ENCODE measurements at places on chromosomes 12 and 14.
A peak's percentile ranks its signal among the peaks of the same experiment; 100 is the strongest.

DNA sequence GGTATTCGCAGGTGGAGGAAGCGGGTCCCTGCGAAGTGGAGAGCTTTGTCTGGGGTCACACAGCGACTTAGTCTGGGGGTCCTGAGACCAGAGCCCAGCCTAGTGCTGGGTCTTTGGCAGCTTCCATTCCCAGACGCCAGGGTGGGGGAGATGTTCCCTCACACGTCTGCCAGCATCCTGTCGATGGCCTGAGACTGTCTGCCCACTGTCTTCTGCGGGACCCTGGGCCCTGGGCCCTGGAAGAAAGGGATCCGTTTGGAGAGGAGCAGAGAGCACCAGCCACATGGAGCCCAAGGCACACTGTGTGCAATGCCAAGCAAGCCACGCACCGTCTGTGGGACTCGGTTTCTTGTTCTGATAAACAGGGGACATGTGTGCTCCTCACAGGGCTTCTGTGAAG is 197.2 kb downstream of the KIF26A start:
- DNase-seq: no peak

- peak; percentile 19 for DNase-seq
Observed at GRCh38 chr14:43503508-43503907, 1003.6 kb downstream of the FSCB start.

GRCh38 chr12:48961331-48961730 is 4.0 kb upstream of the ARF3 start:
- DNase-seq: no peak

DNA sequence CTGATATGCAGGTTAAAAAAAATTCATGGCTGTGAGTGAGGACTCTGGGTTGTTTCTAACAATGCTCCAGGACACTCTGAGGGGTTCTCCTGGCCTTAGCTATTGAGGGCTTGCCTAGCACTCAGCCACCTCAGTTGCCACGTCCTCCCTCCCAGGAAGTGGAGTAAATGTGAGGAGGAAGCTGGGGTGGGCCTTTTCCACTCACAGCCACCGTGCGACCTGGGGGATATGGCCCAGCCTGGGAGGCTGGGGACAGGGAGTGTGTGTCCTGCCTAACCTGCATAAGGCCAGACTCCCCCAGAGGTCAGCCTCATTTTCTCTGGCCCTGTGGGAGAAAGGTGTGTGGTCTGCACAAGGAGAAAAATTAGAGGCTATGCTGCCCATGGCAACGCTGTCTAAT is 83.3 kb downstream of the CRACR2A start:
- no peak for DNase-seq

- DNase-seq: no peak
Observed at GRCh38 chr12:5969156-5969973, 24.3 kb upstream of the ANO2 start.

GRCh38 chr12:15584366-15585041 is 204.7 kb downstream of the EPS8 start:
- peak; percentile 73 for DNase-seq

DNA sequence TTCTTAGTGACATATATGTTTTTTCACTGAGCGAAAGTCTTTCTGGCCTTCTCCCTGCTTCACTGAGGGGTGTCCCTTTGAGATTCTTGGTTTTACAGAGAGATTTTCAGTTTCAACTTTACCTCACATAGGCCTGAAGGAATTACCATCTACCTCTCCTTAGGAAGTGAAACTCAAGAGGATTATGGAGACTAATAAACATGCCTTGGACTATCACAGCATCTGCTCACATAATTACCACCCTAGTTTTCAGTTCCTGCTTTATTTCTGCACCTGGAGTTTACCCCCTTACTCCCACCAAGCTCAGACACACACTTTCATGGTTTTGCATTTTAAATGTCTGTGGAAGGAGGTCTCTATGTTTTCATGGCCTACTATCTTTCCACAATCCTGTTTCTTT is 118.3 kb upstream of the SCAF11 start:
- no peak for DNase-seq

GRCh38 chr12:113462117-113462774 is 9.4 kb downstream of the LHX5 start:
- DNase-seq: peak; percentile 91

DNA sequence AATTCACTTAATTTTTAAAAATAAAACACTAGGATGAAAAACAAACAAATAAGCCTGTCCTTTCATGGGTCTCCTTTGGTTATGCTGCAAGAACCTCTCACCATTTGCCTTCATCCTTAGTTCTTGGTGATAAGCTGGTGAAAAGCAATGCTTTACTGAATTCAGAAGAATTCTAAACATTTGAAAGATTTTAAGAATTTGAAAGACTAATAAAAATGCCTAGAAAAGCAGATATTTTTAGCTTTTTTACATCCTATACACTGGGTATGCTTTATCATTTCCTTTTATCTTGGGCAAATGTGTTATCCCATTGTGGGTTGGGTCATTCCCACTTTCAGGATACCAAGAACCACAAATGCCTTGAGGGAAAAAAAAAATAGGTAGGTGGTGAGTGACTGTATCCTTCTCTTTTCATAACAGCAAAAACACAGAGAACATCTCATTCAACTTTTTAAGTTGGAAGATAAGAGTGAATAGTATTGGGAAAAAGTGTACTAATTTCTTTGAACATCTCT is 197.1 kb upstream of the ABCD2 start:
- DNase-seq: peak; percentile 5

DNA sequence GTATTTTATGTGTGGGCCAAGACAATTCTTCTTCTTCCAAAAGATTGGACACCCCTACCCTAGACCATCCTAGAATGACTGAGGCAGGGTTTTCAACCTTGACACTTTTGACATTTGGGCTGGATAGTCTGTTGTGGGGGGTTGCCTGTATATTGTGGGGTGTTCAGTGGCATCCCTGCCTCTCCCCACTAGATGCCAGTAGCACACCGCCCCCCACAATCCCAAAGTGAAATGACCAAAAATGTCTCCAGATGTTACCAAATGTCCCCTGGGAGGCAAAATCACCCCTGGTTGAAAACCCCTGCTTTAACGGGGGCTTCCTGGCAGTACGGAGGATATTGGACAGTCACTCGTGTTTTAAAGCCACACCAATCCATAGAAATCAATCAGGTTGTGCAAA is 219.6 kb downstream of the PHETA1 start:
- DNase-seq: no peak

GRCh38 chr14:97350894-97351731 is 553.9 kb downstream of the VRK1 start:
- DNase-seq: no peak

DNA sequence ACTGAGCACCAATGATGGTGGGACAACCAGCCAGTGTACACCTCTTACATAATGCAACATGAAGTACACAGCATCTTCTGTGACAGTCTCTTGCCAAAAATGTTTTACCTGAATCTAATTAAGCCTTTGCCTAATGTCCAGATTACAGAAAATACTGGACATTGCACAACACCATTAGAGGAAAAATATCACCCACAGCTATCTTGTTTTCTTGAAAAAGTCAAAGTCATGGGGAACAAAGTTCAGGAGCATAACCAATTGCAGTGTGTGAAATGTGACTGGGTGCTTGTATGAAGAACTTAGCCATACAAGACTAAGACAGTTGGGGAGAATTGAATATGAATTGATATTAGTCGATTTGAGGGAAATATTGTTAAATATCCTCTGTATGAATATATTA is 12.1 kb upstream of the ANO6 start:
- no peak for DNase-seq

Data from ACHN (cell line).